ENCODE measurements at places on chromosomes 2 and 18.

GRCh38 chr2:110869472-110870446 is 137.4 kb downstream of the ACOXL start:
- DNase-seq = no peak

- no peak for DNase-seq
These were observed 222.8 kb upstream of the TMEM200C start for GRCh38 chr18:6118080-6118479.

DNA sequence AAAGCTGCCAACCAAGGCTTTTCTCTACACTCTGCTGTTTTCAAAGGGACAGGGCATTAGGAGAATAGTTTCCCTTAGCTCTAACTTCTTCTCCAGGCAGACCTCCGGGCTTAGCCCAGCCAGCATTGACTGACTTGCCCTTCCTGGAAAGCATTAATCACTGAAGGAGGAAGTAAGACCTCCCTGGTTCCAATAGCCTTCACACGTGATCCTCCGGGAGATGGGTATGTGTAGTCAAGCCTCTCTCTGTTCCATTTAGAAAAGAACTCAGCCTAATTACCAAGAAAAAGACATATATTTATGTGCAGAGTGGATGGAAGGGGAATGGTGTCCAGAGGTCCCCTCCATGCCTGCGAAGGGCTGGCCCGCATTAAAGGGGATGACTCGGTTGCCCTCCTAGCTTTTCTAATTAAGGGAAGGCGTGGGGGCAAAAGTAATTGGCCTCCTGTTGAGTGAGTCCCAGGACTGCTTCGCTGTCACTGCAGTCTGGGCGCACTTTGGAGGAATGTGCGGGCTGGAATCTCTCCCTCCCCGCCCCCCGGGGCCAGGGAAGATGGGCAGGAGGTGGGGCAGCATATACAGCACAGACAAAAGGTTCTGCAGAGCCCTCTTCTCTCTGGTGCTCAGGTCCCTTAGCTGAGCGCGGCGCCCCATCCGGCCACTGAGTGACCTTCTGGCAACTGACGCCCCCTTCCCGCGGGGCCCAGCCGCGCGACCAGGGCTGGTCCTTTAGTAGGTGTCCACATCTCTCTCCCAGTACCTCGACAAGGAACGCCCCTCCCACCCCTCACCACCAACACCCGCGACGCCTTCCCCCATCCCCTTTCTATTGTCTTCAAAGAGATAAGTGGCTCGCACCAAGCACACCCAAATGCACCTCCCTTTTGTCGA is 686.0 kb downstream of the NRXN1 start:
- no peak for DNase-seq

DNA sequence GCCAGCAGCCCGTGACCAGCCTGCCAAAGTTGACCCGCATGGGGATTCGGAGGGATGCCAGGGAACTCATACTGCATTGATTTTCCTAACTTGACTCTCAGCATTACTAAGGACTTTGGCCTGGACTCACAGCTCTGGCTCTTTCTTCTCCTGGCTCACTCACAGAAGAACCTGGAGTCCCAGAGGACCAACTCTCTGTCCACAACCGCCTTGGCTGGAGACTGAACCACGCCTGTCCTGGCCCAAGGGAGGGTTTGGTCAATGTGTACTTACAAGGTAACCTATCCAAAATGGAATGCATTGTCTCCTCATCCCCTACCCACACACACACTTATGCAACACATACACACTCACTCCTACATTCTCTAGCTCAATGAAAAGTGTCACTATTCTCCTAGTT is 135.6 kb upstream of the KLHL29 start:
- no peak for DNase-seq

- DNase-seq = peak; percentile 36
These were observed 44.9 kb downstream of the TMEM37 start for GRCh38 chr2:119476301-119477112.

GRCh38 chr2:225004597-225004996 is 37.7 kb downstream of the DOCK10 start:
- no peak for DNase-seq
